ENCODE measurements at places on chromosomes 16 and 17.
A peak's percentile ranks its signal among the peaks of the same experiment; 100 is the strongest.

- DNase-seq, result no peak
Measured at GRCh38 chr17:80737106-80738019, 192.7 kb downstream of the RPTOR start.

DNA sequence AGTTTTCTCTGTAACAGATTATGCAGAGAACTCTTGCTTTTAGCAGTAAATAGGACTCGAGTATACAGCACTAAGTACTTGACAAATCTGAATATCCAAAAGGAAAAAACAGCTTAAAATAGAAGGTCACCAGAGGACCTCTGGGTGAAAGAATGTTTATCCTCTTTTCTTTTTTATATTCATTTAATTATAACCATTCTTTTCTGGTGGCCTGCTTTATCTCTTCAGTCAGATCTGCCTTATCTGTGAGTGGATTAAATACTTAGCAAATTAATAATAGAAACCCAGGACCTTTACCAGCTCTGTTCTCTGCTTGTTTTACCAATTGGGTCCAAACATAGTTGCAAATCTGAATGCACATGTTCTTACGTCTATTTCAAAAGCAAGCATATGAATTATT is 8.6 kb downstream of the DGKE start:
- DNase-seq, result no peak

DNA sequence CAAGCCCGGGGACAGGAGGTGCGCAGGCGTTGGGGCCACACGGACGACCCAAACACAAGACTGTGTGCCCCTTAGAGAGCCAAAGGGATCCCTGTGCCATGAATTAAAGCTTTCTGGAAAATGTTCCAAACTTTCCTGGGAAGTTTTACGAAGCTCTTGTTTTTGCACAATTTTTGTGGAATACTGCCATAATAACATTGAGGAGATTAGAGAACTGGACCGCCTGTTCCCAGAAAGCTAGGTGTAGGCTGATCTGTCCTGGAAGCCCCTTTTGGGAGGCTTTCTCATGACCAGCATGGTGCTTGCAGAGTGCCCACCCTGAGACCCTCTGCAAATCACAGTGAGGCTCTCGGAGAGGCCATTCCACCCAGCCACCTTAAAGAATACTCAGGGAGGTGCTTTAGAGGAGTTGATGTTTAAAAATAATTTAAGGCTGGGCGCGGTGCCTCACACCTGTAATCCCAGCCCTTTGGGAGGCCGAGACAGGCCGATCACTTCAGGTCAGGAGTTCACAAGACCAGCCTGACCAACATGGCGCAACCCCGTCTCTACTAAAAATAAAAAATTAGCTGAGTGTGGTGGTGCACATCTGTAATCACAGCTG is 1.1 kb downstream of the KDM8 start:
- no peak for DNase-seq

DNA sequence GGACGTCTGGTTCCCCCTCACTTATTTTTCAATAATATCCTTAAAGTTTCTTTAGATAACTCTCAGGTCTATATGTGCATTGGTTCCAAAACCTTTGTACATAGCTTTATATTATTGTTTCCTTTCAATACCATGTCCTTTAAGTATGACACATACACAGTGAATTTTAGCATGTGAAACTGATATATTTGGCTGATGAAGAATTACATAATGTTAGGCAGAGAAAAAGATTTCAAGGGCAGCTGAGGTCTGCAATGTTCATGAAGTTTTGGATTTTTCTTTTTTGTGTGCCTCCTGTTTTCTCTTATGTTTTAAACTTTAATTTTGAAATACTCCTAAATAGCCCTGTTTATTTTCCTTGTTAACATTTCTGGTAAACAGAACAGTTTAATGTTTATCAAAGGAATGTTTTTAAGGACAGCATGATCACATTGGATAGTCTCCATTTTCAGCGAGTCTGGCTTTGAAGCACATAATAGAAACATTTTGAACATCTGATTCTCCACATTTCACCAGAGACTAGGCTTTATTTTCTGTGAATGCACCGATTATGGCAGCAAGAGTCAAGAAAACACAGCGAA is 32.9 kb upstream of the FBXO47 start:
- peak; percentile 34 for DNase-seq

- DNase-seq, result no peak
Measured at GRCh38 chr16:66334853-66335574, 31.5 kb upstream of the CDH5 start.

GRCh38 chr16:50915120-50915519 is 173.2 kb downstream of the CYLD start:
- DNase-seq, result no peak

- no peak for DNase-seq
Measured at GRCh38 chr16:57271063-57271345, 13.5 kb downstream of the PLLP start.

- peak; percentile 75 for DNase-seq
Measured at GRCh38 chr17:32519228-32520103, 32.7 kb downstream of the CDK5R1 start.

DNA sequence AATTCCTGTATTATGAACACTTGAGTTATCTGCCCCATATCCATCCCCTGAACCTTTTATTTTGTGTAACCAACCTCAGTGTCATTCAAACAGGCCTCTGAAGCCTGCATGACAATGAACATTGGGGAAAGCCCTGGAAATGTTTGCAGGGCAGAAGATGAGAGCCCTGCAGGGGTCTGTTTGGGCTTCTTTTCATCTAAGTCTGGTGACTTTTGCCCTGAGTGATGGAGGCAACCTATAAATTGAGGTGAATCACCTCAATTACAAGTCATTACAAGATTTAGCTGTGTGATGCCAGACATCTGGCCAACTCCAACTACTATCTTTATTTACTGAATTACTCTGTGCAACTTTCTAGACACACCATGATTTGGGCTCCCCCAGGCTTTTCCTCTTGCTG is 189.2 kb downstream of the MAF start:
- DNase-seq, result no peak

DNA sequence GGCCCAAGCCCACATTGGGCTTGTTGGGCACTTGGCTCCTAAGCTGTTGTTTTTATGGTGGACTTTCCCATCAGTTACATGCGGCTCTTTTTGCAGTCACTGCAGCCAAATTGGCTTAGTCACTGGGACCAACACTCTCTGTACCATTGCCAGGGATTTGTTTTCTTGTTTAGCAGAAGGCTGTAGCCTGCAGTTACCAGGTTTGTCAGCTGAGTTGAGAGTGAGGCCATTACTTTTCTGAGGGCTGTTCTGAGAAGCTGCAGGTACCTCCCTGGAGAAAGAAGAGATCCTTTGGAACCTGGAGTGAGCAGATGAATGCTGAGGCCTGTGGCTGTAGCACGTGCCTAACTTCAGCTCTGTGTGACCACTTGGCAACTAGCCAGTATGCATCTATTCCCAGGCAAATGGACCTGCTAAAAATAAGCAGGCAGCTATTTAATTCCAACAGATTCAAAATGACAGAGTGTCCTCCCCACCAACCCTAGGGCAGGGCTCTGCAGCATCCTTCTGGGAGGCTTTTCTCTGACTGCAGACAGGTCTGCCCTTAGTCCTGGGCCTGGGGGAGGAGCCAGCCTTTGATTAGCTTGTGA is 12.9 kb downstream of the AKAP1 start:
- peak; percentile 61 for DNase-seq

DNA sequence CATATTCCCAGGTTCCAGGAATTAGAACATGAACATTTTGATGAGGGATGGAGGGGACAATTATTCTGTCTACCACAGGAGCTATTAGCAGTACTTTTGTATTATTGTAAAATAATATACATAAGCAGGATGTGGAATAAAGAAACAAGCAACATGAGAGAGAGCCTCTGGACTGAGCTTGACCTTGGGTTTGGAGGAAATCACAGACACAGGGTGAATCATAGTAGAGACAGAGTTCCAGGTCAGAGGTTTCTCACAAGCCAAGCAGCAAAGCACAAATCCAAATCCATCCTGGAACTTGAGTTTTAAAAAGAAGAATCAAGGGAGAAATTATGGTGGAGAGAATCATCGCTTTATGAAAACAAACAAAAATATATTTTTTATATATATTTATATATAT is 5.1 kb downstream of the KRT31 start:
- DNase-seq, result peak; percentile 67

DNA sequence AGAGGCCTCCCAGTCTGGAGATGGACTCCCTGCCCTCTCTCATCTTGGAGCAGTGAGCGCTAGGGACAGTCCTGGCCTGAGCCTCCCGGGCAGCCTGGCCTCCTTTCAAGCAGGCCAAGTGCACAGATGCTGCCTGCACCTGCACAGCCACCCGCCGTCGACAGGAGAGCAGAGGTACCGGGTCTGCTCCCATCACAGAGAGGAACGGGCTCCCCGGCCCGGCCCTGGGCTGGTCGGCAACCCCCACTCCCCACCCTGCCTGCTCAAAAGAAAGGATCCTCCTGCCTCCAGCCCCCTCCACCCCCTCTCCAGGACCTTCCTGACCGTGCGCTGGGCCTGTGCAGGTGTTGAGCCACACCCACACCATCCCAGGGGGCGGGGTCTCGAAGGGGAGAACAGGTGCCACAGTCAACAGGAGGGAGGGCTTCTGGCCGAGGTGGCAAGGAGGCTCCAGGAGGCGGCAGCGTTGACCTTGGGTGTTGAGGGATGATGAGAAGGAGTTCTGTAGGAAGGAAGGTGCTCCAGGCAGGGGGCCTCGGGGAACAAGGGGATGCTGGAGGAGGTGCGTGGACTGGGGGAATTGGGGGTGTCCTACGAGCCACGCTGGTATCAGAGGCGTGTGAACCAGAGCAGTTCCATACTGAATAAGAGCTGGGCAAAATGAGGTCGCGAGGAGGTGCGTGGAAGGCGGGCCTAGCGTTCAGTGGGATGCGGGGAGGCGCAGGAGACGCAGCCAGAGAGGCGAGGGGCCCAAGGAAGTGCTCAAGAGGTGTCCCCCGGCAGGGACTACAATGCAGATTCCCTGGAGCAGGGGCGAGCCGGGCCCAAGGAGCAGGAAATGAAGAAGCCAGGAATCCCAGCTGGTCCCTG is 967 bp upstream of the CDH15 start:
- DNase-seq, result peak; percentile 14

GRCh38 chr17:19613979-19614378 is 34.6 kb upstream of the ALDH3A2 start:
- DNase-seq, result no peak

- DNase-seq, result no peak
Measured at GRCh38 chr17:79803997-79804855, 7.3 kb upstream of the CBX8 start.

GRCh38 chr17:82519971-82520903 is 705 bp downstream of the FOXK2 start:
- peak; percentile 47 for DNase-seq

GRCh38 chr16:57476546-57477410 is 9.5 kb downstream of the DOK4 start:
- DNase-seq, result no peak
